Substantia nigra (tissue), 51 donors: ENCODE measurements at places on chromosomes 7 and 10.
A peak's percentile ranks its signal among the peaks of the same experiment; 100 is the strongest.

- no peak for DNase-seq
These were observed 23.6 kb downstream of the C7orf57 start for GRCh38 chr7:48058990-48059389.

GRCh38 chr7:107953924-107954303, 49.0 kb downstream of the LAMB1 start:
- no peak for DNase-seq

GRCh38 chr7:96709381-96710228, at the start of gene SEM1:
Gene SEM1 (minus strand): TSS chr7:96709846. CDS start chr7:96709763, 83 bp downstream.
- DNase-seq, result peak; percentile 69

GRCh38 chr10:45199205-45199740, 116.1 kb downstream of the OR13A1 start:
- no peak for DNase-seq

DNA sequence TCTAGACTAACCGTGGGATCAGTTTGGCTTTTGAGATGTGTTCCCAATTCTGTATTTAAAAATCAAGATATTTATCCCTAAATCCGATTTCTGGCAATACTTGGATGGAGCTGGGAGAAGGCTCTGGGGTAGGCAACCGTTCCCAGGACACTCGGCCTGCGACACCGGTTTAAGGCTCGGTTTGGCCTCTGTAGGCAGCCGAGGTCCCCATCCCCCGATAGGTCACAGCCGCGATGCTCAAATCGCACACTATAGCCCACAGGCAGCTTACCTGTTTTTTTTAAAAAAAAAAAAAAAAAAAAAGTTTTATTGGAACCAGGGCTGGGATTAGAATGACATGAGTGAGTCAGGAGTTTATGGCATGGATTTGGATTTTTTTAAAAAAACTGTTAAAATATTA, 729 bp upstream of the TAF3 start:
- no peak for DNase-seq

DNA sequence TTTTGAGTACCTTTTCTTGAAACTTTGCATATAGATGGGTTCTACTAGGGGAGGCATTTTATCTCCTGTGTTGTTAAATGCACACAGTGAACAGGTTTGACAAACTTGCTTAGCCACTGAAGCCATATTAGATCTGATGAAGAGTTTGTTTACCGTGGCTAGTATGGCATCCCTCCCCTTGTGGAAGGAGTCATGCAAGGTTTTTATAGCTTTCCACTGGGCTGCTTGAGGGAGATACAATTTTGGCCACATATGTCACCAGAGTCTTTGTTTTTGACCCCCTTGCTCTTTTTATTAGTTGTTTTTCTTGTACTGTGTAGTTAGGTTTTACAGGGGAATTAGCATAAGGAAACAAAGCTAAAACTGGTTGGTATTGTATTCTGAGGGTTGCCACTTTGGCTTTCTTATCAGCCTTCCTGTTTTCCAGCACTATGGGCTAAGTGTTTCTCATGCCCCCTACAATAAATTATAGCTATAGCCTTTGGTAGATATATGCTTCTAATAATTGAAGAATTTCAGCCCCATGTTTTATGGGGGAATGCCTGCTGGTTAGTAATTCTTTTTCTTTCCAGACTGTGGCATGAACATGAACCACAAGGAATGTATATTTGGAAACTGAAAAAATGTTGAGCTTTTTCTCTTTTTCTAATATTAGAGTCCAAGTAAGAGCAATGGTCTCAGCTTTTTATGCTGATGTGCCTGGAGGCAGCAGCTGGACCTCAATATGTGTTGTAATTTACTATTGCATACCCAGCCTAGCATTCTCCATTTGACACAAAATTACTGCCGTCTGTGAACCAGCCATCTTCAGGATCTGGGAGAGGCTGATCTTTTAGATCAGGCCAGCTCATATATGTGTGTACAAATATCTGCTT, 18.4 kb upstream of the STEAP2 start:
- DNase-seq, result no peak

- no peak for DNase-seq
These were observed 133.8 kb upstream of the ZNF92 start for GRCh38 chr7:65239707-65240352.

GRCh38 chr7:80675090-80675489, 36.6 kb downstream of the CD36 start:
- DNase-seq, result no peak

DNA sequence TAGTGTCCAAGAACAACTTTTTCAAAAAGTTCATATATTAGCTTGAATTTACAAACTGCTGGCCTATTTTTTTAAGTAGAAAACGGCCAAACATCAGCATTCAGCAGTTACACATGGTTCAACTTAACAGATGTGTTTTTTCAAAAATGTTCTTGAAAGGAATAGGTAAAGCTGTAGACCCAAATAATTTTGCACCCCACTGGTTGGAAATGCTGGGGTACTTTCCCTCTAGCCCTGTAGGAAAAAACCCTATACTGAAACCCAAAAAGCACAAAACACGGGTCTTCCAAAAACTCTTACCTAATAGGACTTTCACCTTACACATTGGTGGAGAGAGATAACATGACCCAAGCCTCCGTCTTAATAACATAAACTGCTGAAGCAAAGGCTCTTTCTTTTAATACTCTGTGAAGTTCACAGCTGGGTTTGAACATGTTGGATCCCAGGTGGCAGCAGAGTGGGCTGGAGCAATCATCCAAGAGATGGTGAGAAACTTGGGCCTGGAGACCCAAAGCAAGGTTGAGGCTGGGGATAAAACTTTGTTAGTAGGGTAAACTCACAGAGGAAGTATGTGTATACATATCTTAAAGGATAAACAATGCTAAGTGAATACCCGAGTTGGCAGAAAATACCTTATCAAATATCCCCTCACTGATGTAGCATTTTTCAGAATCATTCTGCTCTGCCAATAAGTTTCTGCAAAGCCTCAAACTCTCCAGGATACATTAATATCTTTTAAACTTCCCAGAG, 629 bp upstream of the DNAJC9 start:
- no peak for DNase-seq
